ENCODE measurements at places on chromosomes 13 and 19.

DNA sequence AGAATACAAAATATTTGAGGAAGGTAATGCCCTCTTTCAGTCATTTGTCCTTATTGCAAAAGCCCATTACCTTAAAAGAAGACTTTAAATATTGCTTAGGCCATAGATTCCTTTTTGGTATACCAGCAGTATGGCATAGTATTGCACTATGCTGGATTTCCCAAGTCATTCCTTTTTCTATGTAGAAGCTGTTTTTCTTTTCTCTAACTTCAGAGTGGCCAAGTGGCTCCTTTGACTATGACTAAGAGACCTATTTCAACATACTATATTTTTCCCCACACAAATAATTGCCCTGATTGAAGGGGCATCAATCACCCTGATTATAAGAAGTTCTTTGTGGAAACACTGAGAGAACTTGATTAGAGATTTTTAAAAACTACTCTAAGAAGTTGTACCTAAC lies 68.6 kb downstream of the UFM1 start:
- no peak for DNase-seq

DNA sequence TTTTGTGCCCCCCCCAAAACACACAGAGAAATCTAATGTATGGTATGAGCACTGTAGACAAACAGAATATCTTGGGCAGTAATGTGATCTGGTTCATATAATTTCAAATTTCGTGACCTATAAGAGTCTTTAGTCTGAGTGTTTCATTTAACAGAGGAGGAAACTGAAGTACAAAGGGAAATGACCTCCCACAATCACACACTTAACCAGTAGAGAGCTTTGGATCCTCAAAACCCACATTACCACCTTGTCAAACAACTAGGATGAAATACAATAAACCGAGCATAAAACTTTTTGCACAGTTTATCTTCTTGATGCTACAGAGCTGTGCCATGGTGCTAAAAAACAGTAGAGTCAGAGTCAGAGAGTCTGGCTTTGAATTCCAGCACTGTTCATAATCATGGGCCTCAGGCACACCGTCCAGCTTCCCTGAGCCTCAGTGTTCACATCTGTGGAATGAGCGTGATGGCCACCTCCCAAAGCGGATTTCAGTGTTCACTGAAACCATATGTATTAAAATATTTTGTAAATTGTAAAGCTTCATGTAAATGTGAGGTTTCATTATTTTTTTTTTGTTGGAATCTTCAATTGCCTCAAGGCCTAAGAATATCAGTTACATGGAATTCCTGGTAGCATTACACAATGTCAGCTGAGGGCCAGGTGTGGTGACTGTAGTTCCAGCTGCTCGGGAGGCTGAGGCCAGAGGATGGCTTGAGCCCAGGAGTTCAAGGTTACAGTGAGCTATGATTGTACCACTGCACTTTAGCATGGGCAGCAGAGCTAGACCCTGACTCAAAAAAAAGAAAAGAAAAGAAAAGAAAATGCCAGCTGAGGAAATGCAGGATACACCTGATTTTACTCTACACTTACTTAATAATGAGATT lies 126.4 kb upstream of the FRY start:
- DNase-seq: no peak

GRCh38 chr19:40609561-40610395 lies 8.6 kb downstream of the LTBP4 start:
- peak; percentile 83 for DNase-seq

DNA sequence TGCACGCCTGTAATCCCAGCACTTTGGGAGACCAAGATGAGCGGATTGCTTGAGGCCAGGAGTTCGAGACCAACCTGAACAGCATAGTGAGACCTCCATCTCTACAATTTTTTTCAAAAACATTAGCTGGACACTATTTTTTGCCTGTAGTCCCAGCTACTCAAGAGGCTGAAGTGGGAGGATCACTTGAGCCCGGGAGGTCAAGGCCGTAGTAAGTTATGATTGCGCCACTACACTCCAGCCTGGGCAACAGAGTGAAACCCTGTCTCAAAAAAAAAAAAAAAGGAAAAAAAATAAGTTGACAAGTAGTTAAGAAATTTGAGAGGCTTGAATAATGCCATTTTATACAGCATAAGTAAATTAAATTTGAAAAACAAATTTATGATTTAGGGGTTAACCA lies 330.6 kb downstream of the MYO16 start:
- DNase-seq: no peak

DNA sequence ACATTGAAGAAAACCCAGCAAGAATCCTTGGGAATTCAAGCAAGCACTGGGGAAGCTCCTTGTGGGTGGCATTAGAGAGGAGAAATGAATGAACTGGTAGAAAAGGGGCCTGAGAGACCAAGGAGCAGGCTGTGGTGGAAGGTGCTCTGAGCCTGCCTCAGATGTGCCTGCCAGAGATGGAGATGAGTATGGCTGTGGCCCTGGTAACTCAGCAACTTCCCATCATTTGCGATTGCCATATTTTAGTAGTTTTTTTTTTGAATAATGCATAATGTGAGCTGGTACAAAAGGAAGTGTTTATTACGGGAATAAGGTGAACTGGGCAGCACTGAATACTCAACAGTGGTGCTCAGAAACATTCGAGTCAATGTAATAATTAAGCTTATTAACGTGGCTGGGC lies 39.1 kb downstream of the ERICH6B start:
- DNase-seq: no peak

DNA sequence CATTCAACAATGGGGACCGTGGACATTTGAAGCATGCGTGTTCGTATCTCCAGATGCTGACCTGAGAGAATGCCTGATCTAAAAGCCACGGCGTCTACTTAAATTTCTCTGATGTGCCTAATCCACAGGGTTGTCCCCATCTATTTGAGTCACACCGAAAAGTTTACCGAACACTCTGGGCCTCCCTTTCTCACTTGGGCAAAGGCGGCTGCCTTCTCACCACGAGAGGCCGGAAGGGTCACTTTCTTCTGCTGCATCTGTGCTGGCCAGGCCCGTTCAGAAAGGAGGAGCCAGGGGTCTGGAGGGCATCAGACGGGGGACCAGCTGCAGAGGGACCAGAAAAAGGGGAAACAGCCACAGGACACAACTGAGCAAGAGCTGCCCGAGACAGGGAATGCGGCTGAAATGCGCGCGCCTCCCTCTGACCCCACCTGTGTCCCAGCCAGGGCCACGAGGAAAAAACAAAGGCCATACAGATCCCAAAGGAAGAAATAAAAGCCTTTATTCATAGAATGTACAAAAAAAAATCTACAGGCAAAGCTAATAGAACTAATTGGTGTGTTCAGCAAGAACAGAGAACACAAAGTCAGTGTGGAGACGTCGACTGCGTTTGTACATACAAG lies 71.3 kb upstream of the C13orf46 start:
- DNase-seq: no peak

DNA sequence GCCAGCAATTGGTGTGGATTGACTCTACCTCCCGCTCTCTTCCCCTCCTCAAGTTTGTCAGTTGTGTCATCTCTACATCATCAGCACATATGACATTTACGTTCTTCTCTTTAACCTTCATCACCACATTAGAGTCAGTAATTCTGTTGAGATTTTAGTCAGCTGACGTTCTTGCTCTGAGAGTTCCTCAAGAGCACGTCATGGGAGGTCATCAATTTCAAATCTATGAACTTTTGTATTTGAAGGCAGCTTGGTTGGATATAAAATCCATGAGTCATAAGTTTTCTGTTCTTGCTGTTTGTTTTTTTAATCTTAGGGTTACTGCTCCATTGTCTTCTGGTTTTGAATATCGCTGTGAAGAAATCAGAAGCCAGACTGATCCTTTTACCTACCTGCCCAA lies 21.8 kb upstream of the ARGLU1 start:
- no peak for DNase-seq

DNA sequence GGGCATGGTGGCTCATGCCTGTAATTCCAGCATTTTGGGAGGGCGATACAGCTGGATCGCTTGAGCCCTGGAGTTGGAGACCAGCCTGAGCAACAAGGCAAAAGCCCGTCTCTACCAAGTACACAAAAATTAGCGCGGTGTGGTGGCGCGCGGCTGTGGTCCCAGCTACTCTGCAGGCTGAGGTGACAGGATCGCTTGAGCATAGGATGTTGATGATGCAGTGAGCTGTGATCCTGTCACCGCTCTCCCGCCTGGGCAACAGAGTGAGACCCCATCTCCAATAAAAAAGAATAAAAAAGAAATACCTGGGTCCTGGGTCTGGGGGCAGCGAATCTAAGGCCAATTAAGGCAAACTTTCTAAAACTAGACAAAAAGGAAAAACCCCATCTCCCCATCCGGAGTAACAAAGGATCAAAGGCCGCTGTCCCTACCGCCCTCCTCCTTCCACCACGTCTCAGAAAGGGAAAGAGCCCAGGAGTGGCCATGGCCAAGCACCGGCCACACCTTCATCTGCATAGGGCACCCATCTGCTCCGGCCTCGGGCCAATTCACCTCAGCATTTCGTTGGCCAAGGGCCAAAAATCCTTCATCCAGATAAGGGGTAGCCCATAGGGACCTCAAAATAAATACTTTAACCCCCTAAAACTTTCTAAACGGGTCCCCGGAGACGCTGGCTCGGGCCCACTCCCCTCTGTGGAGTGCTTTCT lies 851 bp downstream of the ZNF320 start:
- no peak for DNase-seq

- DNase-seq: no peak
Measured at GRCh38 chr19:1047696-1048147, 7.8 kb downstream of the ABCA7 start.

- no peak for DNase-seq
Measured at GRCh38 chr13:24747248-24748060, 16.5 kb upstream of the RNF17 start.

DNA sequence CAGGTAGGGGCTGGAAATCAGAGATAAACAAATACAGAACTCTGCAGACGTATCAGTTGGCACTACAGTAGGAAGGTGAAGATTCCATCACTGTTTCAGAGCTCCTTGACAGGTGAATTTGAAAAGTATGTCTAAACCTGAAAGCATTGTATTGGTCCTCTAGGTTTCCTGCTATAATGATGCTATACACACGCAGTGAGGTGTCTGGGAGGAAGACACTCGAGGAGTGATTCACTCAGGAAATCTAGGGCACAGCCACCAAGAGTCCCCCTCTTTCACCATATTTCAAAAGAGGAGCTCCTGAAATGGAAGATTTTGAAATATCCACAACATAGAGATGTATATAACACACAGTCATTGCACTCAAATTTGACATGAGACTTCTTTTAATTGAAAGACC lies 331.0 kb upstream of the DACH1 start:
- no peak for DNase-seq

DNA sequence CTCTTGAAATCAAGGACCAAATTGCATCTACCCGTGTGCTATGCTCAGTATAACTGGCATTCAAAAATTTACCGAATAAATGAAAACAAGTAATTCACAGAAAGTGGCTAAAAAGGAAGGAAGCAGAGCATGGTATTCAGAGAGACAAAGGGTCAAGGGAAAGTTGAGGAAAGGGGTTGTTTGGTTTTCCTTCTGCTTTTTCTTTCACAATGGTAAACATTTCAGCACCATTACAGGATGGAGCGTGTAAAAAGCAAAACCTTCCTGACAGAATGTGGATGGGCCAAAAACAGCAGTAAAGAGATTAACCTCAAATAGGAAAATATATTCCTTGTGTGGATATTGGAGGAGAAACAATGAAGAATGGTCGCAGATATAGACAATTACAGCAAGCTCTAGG lies 14.8 kb downstream of the DIAPH3 start:
- DNase-seq: no peak

DNA sequence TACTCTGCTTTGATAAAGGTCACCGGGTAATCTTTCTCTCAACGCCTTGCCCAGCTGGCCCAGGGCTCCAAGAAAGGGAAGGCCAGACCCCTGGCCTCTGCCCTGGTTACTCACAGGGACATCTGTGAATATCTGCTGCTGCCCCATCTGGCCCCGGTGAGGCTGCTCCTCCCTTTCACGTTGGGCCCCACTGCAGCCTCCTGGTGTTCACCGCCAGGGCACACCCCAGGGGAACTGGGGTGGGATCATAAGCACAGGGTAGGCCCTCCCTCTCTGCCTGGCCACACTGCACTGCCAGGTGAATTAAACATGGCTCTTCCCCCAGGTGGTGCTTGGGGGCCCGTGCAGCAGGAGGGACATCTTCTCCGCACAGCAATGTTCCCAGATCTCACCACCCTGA lies 12.7 kb downstream of the LAIR1 start:
- no peak for DNase-seq

GRCh38 chr13:46542833-46543232 lies 10.1 kb upstream of the LRCH1 start:
- DNase-seq: no peak

DNA sequence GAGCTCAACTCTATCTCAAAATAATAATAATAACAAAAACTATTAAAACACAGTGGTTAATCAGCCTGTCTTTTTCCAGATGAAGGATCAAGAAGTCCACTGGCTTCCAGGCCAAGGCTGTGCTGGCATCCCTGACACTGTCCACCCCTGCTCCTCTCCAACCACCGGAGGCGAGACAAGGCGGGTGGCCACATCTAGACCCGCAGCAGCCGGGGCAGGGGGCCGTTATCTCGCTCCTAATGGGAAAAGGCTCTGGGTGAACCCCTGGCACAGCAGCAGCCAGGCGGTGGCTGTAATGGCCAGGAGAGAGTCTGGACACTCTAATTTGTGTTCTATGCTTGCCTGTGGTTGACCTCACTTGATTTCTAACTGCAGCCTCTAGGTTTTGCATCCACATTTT lies 158.0 kb upstream of the SOX1 start:
- no peak for DNase-seq

DNA sequence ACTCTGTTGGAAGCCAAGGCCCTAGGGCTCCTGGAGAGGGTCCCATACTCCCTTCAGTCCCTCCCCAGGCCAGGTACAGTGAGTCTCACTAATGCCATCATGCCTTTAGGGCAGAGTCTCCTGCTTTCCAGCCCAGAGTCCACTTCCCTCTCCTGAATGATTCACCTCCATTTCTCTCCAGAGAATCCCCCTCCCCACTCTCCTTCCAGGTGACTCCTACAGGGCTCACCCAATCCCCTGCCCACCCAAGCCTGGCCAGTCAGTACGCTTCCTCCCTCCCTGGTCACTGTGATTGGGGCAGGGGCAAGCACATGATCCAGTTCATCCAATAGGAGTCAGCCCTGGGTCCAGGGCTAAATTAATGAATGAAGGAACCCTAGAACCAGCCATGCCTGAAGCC lies 35.0 kb upstream of the PNMA8B start:
- DNase-seq: no peak

DNA sequence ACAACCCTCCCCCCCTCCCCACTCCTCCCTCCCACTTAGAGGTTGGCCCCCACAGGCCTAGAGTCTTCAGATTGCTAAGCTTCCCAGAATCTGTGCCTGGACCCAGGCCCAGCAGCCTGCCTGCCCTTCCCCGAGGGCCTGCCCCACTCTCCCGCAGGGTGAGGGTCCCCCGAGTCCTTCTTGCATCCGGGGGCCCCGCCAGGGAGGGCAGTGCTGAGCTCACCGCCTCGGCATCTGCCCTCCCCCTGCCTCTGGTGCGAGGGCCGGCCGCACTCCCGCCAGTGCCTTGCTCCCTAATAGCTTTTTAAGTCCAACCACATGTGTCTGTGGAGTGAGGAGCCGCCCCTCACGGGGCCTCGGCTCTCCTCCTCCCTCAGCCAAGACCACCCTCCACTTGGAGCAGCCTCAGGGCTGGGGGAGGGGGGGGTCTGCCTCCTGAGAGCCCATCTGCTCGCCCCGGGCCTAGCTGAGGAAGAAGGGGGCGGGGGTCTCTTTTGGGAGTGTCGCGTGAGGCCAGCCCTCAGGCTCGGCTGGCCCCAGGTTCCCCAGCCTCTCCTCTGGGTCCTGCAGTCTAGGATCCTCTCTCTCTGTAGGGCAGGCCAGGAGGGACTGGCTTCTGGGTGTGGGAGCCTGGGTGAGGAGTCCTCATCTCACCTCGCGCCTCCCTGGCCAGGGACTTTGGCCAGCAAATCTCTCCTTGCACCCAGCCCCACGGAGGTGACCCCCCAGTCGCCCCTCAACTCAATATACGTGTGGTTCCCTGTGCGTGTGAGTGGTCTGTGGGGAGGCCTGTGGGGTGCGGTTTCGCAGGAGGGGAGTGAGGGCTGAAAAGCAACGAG lies 47.2 kb downstream of the LYL1 start:
- DNase-seq: no peak
